ENCODE measurements at places on chromosomes 4 and X.
A peak's percentile ranks its signal among the peaks of the same experiment; 100 is the strongest.

DNA sequence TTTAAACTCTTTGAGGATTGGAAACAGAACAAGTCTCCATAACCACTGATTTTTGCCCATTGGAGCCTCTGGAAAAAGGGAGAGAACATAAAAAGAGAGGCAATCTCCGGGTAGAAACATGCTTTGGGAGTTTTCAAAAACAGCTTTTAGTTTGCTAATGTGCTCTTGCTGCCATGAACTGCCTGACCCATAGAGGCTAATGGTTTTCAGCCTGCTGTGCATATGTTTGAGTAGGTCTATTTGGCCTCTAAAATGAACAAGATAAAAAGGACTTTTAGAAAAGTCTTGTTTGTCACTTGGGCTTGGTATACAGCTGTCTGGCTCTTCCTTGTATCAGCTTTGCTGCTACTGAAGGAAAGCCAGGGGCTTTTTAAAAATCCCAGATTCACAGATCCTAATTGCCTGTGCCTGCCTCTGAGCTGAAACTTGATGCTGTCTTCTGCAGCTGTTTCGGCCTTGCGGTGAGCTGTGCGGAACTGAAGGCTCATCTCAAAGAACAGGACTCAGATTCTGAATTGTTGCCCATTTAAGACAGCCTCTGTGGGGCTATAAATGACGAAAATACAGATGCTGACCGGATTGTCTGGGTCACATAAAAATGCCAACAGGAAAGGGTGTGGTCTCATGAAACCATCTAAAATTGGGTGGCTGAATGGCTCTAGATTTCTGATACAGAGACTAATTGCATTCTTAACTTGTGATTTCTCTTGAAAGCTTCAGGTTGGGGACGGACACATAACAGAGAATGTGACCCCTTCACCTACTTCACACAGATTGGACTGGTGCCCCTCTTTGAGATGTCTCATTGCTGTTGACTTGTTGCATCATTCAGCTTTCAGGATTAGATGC is 18.4 kb upstream of the ZNF41 start:
- no peak for DNase-seq

- DNase-seq = no peak
Measured at GRCh38 chr4:40506066-40506465, 123.6 kb downstream of the RBM47 start.

GRCh38 chrX:102976793-102977495 is 39.9 kb downstream of the RAB40AL start:
- no peak for DNase-seq

DNA sequence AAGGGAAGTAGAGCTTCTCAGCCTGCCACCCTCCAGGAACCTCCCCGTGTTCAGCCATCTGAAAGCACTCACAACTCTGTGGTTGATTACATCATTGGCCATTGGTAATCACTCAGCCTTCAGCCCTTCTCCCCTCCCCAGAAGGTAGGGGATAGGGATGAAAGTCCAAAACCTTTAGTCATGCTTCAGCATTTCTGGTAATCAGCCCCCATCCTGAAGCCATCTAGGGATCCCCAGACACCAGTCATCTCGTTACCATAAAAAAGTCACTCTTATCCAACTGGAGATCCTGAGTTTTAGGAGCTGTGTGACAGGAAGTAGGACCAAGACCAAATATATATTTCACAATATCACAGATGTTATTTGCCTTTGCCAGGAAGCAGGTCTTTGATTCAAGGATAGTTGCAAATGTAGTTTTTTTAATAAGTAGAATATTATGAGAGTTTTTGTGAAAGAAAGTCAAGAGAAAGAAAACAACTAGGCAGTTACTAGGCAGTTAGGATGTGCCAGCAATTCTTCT is 364.6 kb upstream of the NOCT start:
- DNase-seq = no peak

- no peak for DNase-seq
Measured at GRCh38 chrX:23513121-23513520, 154.2 kb upstream of the PRDX4 start.

DNA sequence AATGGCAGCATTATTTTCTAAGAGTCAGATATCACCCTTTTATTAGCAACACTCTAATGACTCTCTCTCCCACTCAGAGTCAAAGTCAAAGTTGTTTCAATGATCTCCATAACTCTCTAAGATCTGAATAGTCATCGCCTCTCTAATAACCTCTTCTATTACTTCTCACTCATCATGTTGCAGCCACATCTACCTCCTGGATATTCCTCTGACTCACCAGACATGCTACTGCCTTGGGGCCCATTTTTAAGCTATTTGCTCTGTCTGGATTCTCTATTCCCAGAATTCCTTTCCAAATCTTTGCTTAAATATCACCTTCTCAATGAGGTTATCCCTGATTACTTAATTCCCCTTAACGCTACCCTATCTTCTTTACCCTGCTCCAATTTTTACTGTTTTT is 391.8 kb upstream of the MAGEB16 start:
- DNase-seq = no peak

- peak; percentile 76 for DNase-seq
Measured at GRCh38 chr4:6674500-6675149, 19.1 kb upstream of the S100P start.

DNA sequence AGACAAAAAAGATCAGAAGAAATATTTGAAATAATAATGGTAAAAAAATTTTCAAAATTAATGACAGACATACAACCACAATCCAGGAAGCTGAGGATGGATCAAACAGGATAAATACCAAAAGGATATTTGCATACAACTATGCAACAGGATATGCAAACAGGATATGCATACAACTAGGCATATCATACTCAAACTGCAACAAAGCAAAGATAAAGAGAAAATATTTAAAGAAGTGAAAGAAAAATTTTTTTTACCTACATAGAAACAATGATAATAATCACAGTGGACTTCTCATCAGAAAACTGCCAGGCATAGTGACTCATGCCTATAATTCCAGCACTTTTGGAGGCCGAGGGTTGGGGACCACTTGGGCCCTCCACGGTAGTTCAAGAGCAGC is 11.3 kb upstream of the DHX15 start:
- no peak for DNase-seq

DNA sequence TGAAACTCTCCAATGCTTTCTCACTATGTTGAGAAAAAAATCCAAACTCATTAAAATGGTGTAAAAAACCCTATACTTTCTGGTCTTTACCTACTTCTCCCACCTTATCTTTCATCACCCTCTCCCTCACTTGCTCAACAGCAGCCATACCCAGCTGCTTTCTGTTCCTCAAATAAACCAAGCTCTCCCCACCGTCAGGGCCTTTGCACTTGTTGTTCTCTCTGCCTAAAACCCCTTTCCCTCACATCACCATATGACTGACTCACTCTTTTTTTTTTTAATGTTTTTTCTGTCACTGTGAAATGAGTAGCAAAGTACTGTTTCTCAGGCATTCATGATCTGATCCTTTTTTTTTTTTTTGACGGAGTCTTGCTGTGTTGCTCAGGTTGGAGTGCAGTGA is 122.3 kb upstream of the TMEM164 start:
- no peak for DNase-seq

- no peak for DNase-seq
Measured at GRCh38 chrX:39258331-39258730, 457.1 kb downstream of the MID1IP1 start.

- DNase-seq = no peak
Measured at GRCh38 chr4:182801636-182802035, 115.5 kb downstream of the DCTD start.

- no peak for DNase-seq
Measured at GRCh38 chr4:167775375-167775774, 317.0 kb upstream of the ANXA10 start.

DNA sequence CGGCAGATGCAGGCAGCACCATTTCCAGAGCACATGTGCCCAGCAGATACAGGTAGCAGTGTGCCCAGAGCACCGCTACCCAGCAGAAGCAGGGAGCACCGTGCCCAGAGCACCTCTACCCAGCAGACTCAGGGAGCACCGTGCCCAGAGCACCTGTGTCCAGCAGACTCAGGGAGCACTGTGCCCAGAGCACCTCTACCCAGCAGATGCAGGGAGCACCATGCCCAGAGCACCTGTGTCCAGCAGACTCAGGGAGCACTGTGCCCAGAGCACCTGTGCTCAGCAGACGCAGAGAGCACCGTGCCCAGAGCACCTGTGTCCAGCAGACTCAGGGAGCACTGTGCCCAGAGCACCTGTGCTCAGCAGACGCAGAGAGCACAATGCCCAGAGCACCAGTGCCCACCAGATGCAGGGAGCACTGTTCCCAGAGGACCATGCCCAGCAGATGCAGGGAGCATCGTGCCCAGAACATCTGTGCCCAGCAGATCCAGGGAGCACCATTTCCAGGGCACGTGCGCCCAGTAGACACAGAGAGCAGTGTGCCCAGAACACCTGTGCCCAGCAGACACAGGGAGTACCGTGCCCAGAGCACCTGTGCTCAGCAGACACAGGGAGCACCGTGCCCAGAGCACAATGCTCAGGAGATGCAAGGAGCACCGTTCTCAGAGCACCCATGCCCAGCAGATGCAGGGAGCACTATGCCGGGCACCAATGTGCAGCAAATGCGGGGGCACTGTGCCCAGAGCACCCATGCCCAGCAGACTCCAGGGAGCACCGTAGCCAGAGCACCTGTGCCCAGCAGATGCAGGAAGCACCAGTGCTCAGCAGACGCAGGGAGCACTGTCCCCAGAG is 236.4 kb downstream of the DHRSX start:
- no peak for DNase-seq

DNA sequence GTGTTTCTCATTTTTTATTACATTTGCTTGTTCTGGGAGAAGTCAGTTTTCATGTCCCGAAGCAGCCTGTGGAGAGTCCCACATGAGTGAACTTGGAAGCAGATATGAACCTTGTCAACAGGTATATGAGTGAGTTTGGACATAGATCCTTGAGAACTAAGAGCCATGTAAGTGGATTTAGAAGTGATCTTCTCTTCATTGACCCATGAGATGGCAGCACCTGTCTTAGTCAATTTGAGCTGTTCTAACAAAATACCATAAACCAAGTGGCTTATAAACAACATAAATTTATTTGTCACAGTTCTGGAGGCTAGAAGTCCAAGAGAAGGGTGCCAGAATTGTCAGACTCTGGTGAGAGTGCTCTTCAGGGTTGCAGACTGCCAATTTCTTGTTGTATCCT is 1043.8 kb downstream of the ADGRL3 start:
- DNase-seq = no peak

DNA sequence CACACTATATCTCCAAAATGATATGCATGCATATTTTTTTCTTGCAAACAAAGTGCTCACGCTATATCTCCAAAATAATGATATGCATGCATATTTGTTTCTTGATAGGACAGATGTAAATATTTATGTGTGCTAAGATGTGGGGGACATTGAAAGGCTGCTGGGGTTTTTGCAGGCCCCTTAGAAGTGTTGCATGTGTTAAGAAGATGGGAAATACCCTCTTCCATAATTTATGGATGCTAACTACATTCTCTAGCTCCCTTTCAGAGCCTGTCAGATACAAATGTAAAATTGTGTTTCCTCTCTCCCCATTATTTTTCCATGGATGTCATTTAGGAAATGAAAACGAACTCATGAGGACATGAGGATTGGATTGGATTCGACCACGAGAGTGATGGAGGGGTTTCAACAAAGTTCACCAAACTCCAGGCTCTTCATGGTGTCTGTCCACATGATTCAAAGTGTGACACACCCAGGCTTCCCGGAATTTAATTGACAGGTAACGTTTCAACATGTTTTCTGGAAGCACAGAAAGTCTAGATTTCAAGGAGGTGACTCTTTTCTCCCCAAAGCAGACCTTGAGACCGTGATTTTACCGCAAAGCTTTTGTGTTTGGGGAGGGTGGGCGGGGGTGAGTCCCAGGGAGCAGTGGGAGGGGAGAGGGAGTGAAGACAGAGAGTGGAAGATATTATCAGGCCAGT is 94.4 kb upstream of the CD99 start:
- DNase-seq = no peak

GRCh38 chr4:54230484-54231418 is 1.7 kb downstream of the PDGFRA start:
- DNase-seq = no peak

DNA sequence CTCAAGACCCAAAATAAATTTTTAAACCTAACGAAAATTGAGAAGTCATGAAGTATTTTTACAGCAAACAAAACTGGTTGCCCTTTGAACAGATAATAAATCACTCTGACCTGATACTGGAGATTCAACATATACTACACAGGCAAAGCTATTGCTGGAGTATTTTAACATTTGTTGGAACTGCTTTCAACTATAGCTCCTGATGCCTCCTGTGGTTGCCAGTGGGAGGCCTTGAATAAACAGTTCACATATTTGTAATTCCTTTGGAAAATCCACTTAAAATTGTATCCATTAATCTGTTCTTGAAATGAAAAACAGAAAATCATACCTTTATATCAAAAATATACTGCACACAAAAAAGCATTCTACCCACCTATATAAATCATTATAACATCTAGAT is 605.1 kb downstream of the KCTD8 start:
- no peak for DNase-seq

- no peak for DNase-seq
Measured at GRCh38 chr4:147042046-147042445, 96.4 kb upstream of the TTC29 start.

DNA sequence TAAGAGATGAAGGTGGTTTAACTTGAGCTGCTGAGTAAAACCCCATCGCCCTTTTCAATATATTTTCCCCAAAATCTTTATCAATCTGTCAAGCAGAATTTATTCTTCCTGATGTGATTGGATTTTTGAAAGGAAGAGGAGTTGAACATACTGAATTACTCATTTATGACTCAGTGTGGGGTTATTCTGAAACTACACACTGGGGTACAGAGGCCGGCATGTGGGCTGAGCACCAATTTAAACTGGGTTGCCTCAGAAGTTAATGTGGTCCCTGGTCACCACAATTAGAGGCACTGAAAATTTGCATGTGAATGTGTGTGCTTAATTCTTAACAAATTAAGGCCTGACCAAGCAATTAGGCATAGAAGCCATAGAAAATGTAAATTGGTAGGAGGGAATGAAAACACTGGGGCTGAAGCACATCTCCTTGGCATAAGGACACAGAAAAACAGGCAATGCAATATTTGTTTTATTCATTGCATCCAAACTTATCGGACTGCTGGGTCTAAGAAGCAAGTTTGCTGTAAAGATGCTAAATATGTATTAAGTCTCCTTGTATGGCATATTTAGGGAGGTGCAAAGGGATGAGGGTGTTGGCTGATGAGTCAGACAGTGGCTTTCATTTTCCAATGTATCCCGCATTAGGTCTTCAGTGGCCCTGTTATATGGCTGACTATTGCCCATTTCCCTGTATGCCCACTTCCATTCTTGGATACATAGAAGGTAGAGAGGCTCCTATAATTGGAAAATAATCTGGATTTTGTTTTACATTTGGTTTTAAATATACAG is 170.9 kb downstream of the IL15 start:
- DNase-seq = no peak

GRCh38 chr4:175424111-175424510 is 388.0 kb downstream of the GPM6A start:
- DNase-seq = no peak

GRCh38 chrX:33190016-33190415 is 21.3 kb downstream of the DMD start:
- no peak for DNase-seq

- DNase-seq = no peak
Measured at GRCh38 chrX:47098338-47099094, 20.3 kb downstream of the RGN start.

GRCh38 chr4:38674258-38675144 is 10.5 kb downstream of the KLF3 start:
- DNase-seq = peak; percentile 24

Measured in CD4-positive, alpha-beta T cell treated with Interleukin-6 for 4 hours (primary cell).